ENCODE measurements at places on chromosomes 11 and 22.
A peak's percentile ranks its signal among the peaks of the same experiment; 100 is the strongest.

DNA sequence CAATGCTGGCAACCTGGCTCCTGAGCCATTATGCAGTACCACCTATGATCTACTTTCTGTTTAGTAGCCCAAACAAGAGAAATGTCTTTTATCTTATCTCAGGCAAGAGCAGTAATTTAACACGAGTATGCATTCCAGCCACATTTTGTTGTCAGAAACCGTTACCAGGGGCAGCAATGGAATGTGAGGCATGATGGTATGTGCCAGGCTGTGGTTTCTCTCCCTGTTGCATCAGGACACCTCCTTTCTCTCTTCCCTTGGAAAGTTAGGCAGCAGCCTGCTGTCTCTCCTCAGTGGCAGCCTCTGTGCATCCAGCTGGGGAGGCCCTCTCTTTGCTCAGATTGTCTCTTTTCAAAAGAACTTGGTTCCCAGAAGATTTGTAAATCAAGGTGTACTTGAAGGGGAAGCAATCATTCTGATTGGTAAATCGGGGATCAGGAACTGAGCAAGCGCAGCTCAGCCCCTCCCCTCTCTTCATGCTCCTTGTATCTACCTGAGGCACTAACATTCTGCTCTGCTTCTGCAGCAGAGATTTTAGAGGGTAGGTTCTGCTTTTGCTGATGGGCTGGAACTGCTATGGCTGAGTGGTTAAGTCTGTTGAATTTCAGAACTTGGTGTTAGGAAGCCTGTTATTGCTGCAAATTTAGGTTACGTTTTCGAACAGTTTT lies 229.2 kb downstream of the ADAMTS15 start:
- no peak for DNase-seq

- DNase-seq: no peak
Observed at GRCh38 chr11:106424111-106424510, 346.6 kb downstream of the AASDHPPT start.

DNA sequence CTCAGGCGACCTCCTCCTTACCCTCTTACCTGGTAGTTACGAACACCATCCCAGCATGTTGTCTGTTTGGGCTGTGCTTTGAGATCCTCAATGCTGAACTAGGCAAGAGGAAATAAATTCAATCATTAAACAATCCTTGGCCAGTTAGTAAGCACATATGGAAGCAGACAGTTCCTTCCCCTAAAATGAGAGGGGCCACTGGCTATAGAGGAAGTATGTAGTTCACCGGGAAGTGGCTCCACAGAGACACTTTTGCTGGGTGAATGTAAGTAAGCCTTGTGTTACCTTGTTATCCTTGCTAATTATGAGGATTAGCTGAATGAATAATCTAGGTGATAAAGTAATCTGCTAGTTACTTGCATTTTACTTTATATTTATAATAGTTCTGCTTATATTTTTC lies 2.9 kb downstream of the THYN1 start:
- DNase-seq: no peak

GRCh38 chr11:20112291-20113148 lies 47.8 kb downstream of the DBX1 start:
- DNase-seq: no peak

GRCh38 chr11:96035740-96036078 lies 111.8 kb upstream of the MTMR2 start:
- DNase-seq: no peak

- no peak for DNase-seq
Observed at GRCh38 chr11:129328756-129329155, 46.9 kb upstream of the BARX2 start.

DNA sequence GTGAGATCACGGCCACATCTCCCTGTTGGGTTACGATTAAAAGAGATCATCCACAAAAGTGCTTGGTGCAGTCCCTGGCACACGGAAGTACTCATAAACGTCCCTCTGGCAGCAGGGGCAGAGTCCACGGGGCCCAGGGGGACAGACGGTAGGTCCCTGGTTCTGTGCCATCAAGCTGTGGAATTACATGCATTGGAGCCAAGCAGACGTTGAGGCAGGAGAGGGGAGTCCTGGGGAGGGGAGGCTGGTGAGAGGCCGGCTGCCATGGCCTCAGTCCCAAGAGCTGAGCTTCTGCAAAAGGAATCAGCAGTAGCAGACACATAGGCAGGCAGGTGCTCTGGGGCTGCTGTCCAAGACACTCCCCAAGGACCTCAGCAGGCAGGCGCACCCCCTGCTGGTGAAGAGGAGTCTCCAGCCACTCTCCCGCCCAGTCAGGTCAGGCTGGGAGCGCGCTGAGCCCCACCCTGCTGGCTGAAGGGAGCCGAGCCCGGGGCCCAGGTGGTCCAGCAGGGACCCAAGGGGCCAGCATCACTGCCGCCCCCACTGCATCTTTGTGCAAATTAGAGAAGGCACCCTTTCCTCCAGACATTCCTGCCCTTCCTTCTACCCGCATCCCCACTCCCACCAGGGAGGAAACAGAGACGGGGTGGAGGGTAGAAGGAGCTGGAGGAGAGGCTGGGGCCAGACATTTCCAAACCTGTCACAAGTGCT lies 7.6 kb upstream of the KCTD17 start:
- DNase-seq: peak; percentile 33

GRCh38 chr11:114017723-114018122 lies 41.8 kb upstream of the ZBTB16 start:
- no peak for DNase-seq

DNA sequence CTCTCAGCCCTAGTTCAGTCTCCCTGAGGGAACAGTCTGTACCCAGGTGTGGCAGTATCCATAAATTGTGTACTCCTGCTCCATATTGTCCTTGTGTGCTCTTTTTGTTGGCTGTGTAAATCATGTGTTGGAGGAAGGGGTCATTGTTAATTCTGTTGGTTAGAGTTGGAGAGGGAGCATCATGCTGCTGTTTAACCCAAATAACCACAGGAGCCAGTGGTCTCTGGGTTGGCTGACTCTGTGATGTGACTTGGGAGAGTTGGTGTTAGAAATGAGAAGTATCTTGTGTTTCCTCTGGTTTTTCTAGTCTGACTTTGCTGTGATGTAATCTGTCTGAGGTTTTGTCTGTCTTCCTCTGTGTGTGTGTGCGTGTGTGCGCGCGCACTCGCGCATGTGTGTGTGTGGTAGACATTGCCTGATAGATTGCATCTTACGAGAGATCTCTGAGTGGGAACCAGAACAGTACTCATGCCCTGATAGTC lies 30.5 kb downstream of the CTNND1 start:
- DNase-seq: no peak
